ENCODE measurements at places on chromosomes 12 and 14.
A peak's percentile ranks its signal among the peaks of the same experiment; 100 is the strongest.

DNA sequence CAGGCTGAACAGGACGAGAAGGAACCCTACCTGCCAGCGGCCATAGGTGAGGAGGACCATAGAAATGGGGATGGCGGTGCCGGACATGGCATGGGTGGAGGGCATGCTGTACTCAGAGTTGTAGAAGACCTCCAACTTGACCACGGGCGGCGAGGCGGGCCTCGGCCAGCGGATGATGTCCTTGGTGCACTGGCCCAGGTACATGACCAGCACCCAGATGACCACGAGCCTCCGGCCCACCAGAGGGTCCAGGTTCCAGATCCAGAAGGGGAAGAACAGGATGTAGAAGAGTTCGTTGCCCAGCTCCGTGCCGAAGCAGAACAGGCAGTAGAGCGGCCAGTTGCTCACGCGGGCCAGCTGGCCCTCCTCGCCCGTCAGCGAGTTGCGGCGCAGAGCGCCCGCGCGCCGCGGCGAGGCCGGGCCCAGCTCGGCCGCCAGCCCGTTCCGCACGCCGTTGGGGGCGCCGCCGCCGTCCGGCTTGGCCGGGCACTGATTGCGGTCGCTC lies 582 bp downstream of the SGPP1 start:
- no peak for DNase-seq

DNA sequence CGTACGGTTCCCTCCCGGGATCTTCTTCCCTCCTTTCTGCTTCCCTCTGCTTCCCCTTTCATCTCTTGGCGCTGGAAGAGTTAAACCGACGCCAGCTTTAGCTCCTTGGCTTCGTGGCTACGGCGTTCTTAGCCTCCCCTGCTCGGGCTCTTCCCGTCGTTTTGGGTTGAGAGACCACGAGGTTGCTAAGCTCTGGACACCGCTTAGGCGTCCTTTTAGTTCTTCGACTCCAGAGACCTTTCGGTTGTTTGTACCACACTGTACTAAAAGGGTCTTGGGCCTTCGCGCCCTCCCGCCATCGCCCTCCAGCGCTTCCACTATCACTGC lies 545 bp downstream of the CPSF2 start:
- DNase-seq = no peak

DNA sequence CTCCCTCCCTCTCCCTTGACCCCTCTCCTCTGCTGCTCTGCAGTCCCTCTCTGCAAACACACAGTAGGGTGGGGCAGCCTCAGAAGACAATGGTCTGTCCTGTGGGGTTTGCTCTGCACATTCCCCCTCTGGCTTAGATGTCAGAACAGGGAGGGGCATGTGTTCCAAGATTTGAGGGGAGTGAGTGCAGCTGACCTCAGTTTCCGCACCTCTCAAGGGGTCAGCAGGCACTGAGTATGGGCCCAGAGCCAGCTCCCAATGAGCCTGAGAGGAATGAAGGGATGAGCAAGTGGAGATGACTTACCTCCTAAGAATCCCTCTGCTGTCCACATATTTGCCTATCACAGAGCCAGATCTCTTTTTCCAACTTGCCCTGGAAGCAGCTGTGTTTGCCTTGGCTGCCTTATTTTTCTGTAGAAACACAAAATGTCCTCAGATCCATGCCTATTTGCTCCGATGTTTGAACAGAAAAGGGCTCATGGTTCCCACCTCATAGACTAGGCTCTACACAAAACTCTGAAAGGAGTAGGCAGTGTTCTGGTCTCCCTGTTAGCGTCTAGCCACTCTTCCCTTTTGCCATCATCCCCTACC lies 111.4 kb downstream of the CRACR2A start:
- no peak for DNase-seq

GRCh38 chr12:113134521-113134951 lies 1.0 kb downstream of the RASAL1 start:
- DNase-seq = no peak

GRCh38 chr12:78725951-78726580 lies 138.5 kb upstream of the SYT1 start:
- DNase-seq = no peak

DNA sequence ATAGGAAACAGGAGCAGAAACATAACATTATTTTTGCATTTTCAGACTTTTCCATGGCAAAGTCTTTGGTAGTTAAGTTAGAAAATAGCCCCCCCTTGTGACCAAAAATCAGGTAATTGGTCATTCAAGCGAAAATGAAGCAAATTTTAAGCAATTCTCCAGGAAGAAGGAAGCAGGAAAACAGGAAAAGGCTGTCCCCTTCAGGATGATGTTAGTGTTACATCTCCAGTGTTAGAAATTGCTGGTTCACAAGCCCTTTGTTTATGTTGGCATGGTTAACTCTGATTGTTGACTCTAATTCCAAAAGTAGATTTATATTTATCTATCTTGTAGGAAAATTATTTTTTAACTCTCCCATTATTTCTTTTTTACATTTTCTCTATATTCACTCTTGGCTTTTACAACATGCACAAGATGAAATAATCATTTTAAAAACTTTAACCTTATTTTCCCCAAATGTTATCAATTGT lies 18.8 kb upstream of the GAS2L3 start:
- peak; percentile 18 for DNase-seq

DNA sequence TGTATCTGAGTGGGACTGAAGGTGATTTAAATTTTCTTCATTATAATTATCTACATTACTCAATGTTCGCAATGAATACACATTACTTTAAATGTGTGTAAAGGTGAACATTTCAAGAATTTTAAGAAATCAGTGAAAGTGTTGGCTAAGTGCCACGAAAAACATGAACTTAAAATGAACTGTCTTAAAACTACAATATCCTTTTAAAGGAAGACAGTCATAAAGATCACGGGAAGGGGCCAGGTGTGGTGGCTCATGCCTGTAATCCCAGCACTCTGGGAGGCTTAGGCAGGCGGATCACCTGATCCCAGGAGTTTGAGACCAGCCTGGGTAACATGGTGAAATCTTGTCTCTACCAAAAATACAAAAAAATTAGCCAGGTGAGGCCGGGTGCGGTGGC lies 11.2 kb downstream of the MOK start:
- no peak for DNase-seq

DNA sequence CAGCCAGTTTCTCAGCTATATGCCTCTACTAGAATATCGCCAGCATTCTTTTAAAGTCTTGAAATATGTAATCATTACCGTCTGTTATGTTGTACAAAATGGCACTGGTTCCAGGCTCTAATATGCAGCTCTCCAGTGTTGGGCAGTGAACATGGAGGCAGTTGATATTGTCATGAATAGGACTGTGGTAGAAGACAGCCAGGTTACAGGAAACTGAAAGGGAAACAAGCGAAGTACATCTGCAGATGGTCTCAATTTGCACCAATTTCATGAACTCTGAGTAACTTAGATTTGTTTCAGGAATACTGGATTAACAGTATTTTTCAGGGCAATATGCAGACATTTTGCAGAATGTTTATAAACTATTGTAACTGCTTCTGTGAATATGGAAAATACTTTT lies 13.4 kb upstream of the KLHL42 start:
- DNase-seq = no peak

- no peak for DNase-seq
Measured at GRCh38 chr14:71749613-71750238, 182.5 kb upstream of the RGS6 start.

- DNase-seq = no peak
Measured at GRCh38 chr12:14938301-14938700, at the start of gene ERP27. TSS of gene ERP27 (minus strand) at chr12:14938537. CDS start at chr12:14938508, 29 bp downstream.

GRCh38 chr14:55869397-55870049 lies 248.7 kb upstream of the PELI2 start:
- no peak for DNase-seq

All from GM19239 (cell line).